Dermis blood vessel endothelial cell (primary cell): ENCODE measurements at places on chromosomes 12 and 14. TPM values are rescaled to one million over a fixed set of nuclear protein-coding genes. Genes with fewer than 3 reads are reported as not detected.

DNA sequence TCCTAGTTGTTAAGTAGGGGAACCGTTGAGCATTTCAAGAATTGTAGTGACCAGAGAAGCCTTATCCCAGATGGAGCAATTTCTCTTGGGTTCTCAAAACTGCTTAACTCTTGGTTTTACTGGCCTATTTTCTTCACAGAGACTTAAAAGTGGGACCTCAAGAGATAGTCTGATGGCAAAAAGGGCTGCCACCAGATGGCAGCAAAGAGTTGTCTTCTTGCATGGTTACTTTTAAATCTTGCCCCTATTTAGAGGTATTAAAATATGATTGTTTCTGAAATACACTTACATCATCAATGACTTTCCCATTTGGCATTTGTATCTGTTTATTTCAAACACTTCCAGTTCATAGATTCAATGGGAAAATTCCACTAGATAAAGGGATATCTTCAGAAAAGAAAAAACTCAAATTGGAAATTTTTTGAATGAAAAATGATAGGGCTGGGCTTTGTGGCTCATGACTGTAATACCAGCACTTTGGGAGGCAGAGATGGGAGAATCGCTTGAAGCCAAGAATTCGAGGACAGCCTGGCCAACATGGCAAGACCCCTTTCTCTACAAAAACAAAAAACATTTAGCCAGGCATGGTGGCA lies 69.9 kb upstream of the CNTN1 start:
- DNase-seq: peak; percentile 41

- DNase-seq: no peak
These were observed 1.9 kb upstream of the ARL6IP4 start for GRCh38 chr12:122978507-122978955.

DNA sequence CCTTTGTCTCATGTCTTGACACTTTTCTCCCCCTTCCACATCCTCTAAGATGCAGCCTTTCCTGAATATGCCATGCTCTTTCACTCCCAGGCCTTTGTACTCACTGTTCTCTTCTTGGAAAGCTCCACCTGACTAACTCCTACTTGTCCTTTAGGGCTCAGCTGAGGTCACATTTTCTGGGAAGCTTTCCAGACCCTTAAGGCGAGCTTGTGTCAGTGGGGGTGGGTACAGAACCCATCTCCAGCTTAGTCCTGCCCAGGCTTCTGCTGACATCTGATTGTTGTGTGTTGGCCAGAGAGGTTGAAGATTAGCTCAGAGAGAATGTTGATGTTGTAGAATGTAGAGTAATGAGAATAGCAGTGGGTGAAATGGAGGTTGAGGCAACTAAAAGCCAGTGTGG lies 2.9 kb upstream of the TSFM start:
- DNase-seq: no peak

The MLEC gene
- 46.5 and 75.1 TPM in 2 replicates for total RNA-seq

GRCh38 chr12:123389560-123390351 lies 5.8 kb downstream of the KMT5A start:
- DNase-seq: peak; percentile 45

DNA sequence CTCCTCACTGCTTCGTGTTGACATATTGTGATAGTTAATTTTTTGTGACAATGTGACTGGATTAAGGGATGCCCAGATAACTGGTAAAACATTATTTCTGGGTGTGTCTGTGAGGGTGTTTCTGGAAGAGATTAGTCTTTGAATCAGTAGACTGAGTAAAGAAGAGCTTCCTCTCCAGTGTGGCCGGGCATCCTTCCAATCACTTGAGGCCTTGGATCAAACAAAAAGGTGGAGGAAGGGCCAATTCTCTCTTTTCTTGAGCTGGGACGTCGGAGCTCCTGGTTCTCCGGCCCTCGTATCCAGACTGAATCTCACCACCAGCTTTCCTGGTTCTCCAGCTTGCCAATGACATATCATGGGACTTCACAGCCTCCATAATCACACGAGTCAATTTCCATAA lies 240.4 kb downstream of the CHST11 start:
- no peak for DNase-seq

The CCER1 gene
- not detected in 2 replicates for total RNA-seq

The EPYC gene
- total RNA-seq: not detected in 2 replicates

The SNRPF gene
- 14.5 and 15.4 TPM in 2 replicates for total RNA-seq

GRCh38 chr14:66476964-66477363 lies 9.2 kb upstream of the CCDC196 start:
- peak; percentile 42 for DNase-seq

DNA sequence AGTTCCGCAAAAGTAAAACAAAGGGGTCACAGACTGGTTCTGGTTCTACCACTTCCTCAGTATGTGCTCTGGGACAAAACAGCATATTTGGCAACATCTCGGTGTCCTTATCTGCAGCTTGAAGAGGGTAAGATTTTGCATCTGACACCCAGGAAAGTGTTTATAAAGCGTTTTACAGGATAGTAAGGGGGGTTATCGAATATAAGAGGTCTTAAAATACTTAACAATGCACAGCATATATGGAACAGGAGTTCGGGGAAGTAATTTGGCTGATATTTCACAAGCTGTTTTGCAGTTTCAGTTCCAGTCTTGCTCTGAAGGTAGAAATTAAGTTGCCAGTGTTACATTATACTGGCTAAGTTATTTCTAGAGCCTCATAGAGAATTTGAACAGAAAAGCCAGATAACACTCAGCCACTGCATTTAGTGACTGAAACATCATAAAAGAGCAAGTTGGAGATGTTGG lies 904 bp upstream of the MAP4K5 start:
- no peak for DNase-seq

GRCh38 chr12:2054091-2055018 lies 1.6 kb downstream of the CACNA1C start:
- no peak for DNase-seq

The GALNT16 gene
- total RNA-seq: 0.17 and 0.19 TPM in 2 replicates

The TEX22 gene
- 0.05 and 0.17 TPM in 2 replicates for total RNA-seq

The SELPLG gene
- total RNA-seq: 0.65 and 0.85 TPM in 2 replicates

DNA sequence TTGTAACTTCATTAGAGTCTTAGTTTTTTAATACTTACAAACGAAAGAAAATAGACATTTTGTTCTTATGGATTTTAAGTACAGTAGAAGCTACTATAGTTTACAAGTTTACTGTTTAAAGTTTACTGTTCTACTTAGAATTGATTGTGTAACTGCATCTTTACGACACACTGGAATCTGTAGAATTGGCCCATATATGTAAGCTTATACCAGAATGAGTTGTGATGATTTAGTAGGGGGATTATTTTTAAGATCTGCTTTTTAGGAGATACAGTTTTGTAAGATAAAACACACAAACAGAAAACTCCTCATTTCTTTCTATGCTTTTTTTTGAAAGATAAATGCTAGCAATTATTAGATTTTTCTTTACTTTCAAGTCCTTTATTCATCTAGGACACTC lies 30.2 kb upstream of the NAV3 start:
- DNase-seq: no peak

The DLGAP5 gene
- total RNA-seq: 11.6 and 78.0 TPM in 2 replicates

The MIPOL1 gene
- 9.5 and 13.0 TPM in 2 replicates for total RNA-seq

DNA sequence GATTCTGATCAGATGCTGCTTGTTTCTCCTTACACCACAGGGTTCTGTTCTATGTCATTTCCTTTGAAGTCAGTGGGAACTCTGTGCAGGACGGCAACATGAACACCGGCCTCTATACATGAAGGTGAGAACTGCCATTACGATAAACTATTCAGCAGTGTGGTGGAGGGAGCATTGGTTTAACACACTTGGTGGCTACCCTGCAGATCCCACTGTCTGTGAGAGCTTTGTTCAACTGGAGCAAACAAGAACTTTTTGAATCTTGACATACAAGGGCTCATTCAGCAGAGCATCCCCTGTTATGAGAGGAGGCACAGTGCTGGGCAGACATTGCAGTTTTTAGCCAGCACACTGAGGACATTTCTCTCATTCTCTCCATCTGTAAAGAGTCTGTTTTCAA lies 10.7 kb upstream of the FRS2 start:
- no peak for DNase-seq

- no peak for DNase-seq
These were observed 163.1 kb downstream of the CACNA1C start for GRCh38 chr12:2215709-2216560.

GRCh38 chr14:76413962-76414600 lies 38.1 kb downstream of the ESRRB start:
- no peak for DNase-seq

GRCh38 chr12:88144037-88144436 lies 1.9 kb downstream of the TMTC3 start:
- DNase-seq: no peak

GRCh38 chr12:113315358-113315757 lies 19.6 kb downstream of the SLC8B1 start:
- no peak for DNase-seq

The LGR5 gene
- total RNA-seq: not detected in 2 replicates

- no peak for DNase-seq
These were observed 897 bp upstream of the TEX22 start for GRCh38 chr14:105397350-105397931.

DNA sequence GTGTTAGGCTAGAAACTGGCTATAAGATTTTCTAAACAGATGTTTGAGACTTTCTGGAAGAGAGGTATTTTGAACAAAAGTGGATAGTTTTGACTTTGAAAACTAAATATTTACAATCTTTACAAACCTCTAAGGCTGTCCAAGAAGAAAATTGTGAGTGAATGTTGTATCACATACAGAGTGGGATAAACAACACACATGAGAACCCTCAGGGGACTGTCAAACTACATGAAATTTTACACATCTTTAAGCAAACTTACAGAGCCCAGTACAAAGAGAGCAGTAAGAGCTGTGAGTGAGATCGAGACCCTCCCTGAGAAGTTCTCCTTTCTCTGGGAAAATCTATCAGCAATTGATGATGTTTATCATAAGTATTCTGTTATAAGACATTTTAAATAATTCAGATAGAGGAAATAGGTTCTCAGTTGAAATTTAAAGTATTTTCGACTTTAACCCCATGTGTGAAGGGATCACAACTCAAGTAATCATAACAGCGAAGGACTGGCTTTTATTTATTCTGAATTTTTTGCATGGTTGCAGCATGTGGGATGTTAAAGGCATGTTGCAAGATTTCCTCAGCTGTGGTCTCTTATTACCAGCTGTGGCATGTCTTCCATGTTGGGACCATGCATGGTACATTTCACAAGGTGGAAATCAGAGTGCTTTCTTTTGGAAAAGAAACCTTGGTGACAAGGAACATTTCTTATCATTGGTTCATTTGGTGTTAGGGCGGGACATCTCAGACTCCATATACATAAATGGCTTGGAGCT lies 264.0 kb upstream of the PRICKLE1 start:
- DNase-seq: no peak

DNA sequence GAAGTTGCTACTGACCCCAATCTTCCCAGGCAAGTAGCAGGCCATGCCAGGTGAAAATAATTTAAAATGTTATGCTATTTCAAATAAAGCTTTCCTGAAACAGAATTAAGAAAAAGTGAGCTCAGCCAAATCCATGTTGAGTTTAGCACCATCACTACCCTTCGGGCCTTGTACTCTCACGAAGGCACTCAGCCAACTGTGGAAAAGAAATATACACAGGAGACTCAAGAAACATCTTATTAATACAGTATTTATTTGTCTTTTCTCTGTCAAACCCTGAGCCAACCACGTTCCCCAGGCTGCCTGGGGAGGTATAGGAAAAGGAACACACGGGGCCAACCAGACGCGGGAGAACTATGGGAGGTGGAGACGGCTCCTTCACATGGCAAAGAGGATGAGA lies 10.9 kb downstream of the ATP5MC2 start:
- no peak for DNase-seq
